ENCODE measurements at places on chromosomes 6 and 20.

- no peak for DNase-seq
Measured at GRCh38 chr6:28160233-28160632, 18.6 kb downstream of the ZKSCAN8 start.

DNA sequence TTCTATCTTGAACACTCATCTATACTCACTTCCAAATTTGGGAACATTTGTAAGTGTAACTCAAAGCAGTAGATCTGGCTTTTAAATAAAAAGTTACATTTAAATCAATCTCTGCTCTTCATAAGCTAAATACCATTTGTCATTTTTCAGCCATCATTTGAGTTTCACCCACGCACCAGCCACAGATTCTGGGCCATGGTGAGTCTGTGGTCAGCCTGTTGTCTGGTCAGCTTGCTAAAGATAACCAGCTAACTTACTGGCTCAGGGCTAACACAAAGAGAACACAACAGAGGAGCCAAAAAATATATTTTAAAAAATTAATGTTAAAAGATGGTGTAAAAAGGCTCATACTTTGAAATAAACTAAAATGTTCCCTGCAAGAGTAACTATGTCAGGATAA is 181.3 kb downstream of the KIF6 start:
- no peak for DNase-seq

DNA sequence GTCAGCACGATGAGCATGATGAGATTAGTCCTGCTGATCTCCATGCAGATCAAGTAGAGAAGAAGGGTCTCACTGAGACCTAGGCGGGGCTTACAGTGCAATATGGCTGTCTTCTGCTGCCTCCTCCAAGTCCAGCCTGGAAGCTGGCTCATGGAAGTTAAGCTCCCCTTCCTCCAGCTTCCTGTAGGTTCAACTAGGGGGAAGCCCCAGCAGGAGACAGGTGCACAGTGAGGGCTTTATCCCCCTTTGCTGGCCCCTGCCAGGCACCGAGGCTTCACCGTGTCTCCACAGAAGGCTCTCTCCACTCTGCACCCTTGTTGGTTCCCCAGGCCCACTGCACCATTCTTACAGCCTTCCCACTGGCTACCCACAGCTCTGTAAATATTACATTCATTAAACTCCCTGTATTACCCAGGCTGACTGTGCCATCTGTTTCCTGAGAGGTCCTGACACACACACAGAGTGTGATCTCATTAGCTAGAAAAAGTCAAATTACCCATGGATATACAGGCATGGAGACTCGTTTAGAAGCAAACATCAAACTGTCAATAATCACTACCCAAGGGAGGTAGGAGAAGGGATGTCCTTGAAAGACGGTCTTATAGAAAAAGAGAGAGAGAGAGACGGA is 90.4 kb downstream of the SLC2A10 start:
- no peak for DNase-seq

- no peak for DNase-seq
Measured at GRCh38 chr20:51535075-51535386, 7.5 kb downstream of the NFATC2 start.

- no peak for DNase-seq
Measured at GRCh38 chr6:94548201-94548600, 1029.1 kb upstream of the MANEA start.

DNA sequence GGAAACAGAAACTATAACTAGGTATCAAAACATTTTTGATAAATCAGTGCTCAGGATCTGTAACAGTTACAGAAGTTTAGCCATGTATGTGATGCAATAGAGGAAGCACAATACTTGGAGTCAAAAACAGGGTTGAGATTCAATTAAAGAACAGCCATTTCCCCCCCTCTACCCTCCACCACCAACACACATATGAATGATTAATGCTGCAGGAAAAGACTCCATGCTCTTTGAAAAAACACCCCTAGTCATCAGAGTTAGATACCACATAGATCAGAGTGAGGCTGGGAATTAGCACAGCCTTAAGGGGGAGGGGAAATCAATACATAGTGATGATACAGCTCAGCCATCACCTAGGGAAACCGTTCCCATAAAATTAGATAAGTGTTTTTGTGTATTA is 108.9 kb upstream of the EMILIN3 start:
- DNase-seq = no peak

DNA sequence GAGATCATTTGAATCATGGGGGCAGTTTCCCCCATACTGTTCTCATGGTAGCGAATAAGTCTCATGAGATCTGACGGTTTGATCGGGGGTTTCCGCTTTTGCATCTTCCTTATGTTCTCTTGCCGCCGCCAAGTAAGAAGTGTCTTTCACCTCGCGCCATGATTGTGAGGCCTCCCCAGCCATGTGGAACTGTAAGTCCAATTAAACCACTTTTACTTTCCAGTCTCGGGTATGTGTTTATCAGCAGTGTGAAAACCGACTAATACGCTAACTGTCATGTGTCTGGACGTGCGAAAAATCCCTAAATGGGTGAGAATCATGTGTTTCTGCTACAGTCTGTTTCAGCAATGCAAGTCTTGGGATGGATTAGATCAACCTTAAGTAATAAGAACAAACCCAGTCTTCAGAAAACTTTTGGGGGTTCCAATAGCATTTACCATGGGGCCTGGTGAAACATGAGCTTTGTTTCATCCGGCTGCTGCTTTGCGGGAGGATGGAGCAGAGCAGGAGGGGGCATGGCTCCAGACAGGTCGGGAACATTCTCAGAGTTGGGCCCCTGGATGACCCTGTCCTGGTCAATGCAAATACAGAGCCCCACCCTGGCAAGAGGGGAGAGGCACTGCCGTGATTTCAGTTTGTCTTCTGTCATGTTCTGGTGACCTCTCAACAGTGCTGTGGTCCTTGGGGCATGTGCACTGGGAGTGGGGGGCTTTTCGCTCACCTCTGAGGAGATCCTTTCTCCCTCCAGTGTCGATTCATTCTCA is 41.5 kb downstream of the CTCFL start:
- no peak for DNase-seq

- no peak for DNase-seq
Measured at GRCh38 chr6:165843121-165843520, 180.1 kb upstream of the PDE10A start.

DNA sequence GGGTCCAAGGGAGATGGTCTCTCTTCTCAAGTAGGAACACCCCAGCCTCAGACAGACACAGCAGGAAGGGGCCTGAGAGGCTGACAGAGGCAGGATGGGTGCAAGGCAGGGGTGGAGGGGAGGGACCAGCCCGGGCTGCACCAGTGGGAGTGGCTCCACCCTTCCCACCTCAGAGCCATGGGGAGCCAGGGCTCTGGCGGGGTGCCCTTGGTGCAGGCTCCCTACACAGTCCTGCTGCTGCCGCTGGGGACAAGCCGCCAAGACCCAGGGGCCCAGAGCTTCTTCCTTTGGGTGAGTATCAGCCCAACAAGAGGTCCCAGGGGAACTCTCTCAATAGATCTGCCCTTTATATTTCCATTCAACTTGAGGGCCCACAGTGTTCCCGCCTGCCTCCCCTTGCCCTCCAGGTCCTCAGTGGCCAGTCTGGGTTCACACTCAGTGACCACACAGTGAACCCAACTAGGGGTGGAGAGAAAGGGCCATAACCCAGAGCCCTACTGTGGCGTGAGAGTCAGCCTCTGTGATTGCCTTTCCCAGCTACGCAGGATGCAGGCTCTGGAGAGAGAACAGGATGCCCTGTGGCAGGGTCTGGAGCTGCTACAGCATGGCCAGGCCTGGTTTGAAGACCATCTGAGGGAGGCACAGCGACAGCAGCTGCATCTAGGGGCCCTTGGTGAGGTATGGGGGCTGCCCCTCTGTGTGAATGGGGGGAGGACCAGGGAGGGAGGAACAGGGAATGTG is 592 bp downstream of the SAPCD1 start:
- DNase-seq = no peak

DNA sequence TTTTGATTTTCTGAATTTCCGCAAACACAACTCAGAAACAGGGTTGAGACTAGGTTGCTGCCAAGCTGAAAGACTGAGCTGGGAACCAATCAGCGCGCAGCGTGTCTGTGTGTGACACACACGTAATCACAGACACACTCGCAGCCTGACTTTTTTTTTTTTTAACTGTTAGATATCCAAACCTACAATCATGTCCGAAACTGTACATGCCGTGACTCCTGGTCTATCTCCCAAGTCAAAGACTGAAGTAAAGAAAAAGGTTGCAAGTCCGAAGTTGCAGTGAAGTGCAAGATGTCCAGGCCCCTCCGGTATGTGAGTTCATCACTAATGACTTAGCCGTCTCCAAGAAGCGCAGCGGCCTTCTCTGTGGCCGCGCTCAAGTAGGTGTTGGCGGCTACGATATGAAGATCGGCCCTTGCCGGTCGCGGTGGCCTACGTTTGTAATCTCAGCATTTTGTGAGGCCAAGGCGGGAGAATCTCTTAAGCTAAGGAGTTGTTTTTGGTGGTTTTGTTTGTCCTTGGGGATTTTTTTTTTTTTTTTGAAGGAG is 108.2 kb downstream of the HFE start:
- peak; percentile 92 for DNase-seq

DNA sequence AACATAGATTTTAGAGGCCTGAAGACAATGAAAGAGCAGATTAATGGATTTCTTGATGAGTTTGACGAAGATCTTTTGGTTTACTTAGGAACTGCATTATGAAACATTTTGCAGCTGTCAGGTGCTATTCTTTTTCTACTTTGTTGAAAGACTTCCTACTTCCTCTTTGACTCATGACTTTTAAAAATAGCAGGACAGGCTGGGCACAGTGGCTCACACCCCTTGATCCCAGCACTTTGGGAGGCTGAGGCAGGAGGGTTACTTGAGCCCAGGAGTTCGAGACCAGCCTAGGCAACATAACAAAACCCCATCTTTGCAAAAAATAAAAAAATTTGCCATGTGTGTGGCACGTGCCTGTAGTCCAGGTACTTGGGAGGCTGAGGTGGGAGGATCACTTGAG is 52.0 kb downstream of the ITCH start:
- peak; percentile 37 for DNase-seq

- DNase-seq = peak; percentile 35
Measured at GRCh38 chr6:156718647-156719394, 58.4 kb upstream of the ARID1B start.

DNA sequence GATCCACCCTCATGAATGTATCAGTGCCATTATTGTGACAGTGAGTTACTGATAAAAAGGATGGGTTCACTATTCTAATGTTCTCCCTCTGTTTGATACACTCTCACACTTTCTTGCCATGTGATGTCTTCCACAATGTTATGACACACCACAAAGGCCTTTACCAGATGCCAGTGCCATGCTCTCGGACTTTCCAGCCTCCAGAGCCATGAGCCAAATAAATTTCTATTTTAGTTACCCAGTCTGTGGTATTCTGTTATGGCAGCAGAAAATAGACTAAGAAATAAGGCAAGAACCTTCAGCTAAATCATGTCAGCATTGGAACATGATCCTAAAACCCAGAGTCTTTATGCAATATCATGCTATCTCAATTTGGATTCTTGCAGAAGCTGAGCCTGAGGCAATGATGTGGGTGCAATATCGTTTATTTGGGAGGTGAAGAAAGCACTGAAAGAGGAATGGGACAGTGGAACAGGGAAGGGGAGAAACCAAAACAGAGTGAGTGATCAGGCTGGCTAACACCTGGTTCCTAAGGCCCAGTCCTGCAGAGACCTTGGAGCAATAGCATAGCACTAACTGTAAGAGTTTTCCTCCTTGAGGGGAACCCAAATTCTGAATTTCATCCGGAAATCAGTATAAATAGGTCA is 130.4 kb upstream of the LRFN2 start:
- DNase-seq = no peak

GRCh38 chr6:31586008-31586407 is at the start of gene LST1:
Gene LST1 (plus strand): TSS chr6:31586277. CDS start chr6:31587300, 1,023 bp downstream.
- no peak for DNase-seq

DNA sequence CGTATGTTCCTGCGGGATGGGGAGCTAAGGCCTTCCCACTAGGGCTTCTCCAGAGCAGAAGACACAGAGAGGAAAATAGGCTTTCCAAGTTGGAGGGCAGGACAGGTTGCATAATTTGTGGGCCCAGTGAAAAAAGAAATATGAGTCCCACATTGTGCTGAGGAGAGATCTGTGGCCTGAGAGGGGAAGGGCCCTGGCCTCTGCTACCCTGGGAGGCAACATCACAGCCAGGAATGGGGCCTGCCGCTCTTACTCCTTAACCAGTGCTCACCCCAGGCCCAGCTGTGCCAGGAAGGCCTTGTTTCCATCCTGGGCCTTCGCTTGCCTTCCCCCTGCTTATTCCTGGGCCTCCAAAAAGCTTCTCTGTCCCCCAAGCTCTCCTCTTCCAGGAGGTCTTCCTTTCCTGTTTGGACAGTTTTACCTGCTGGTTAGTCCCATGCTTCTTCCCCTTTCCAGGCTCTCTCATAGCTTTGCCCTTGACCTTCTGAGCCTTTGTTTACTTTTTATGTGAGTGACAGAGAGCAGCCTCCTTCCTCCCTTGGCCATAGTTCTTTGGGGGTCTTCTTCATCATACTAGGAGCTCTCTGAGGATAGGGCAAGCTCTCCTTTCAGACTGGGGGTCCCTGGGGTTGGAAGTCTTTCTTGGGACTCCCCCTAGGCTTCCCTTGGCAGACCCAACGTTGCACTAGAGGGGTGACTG is 26.2 kb upstream of the VEGFA start:
- DNase-seq = no peak

DNA sequence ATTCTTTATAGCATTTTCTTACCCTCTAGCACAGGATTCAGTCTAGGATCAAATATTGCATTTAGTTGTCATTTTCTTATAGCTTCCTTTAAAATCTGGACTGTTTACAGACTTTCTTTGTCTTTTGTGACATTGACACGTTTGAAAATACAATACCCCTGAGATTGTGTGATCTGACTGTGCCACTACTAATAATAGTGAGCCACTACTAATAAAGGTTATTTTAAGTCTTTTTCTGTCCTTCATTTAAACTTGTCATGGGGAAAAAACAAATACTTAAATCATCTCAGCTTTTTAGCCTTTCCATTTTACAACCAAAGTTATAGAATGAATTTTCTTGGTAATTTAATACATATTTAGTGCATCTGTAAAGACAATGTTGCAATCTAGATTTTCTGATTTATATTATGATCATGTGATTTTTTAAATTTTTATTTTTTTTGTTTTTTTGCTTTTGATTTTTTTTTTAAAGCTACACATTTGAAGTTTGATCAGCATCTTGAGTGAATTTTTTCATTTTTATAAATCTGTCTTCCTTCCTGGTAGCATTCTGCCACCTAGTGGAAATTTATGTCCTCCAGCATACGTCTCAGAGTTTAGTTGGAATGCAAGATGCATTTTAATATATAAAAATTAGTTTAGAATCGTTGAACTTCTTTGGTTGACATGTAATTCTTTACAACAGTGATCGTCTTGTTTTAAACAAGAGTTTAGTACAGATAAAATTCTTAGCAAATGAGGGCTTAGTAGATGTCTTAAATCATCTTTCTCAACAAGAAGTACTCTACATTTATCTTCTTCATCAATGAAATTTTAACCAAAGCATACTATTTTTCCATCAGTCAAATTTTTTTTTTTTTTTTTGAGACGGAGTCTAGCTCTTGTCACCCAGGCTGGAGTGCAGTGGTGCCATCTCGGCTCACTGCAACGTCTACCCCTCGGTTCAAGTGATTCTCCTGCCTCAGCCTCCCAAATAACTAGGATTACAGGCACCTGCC is 119.4 kb downstream of the NCOA3 start:
- DNase-seq = peak; percentile 70

DNA sequence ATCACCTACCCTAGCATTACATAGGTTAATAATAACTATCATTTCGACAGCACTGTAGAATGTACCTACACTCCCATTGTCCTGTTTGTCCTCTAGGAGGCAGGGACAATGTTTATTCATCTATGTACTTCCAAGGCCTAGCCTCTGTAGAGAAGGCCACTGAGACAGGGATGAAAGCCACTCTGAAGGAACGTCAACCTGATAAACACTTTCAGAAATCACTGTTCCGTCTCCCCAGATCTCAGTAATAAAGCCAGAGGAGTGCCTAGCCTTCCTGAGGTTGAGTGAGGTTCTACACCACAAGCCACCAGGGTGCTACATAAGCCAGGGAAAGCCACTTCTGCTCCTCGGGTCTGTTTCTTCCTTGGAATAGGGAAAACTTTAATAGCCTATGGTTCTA is 44.8 kb downstream of the POPDC3 start:
- peak; percentile 14 for DNase-seq
